ENCODE measurements at places on chromosomes 2 and 18.

- DNase-seq, result no peak
Observed at GRCh38 chr18:76258209-76258608, 236.8 kb downstream of the ZNF516 start.

GRCh38 chr2:189661957-189662321 lies 680 bp downstream of the ASNSD1 start:
- no peak for DNase-seq

DNA sequence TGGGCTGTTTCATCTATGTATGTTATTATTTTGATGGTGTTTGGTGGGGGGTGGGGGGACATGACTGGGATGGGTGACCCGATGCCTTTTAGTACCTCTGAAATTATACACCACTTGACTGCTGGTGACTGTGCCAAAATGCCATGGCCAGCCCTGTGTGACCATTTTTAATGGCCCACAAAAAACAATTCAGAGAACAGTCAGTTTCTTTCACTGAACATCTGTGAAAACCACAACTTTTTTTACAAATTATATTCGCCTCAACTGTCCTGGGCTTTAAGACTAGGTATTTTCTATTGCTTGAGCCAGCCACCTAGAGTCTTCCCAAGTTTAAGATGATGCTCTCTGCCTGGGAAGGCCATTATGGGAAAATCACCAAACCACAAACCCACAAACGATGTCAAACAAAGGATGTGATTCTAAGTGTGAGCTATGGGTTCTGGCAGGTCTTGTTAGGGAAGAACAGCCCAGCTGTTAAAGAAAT lies 33.9 kb downstream of the FN1 start:
- DNase-seq, result no peak

DNA sequence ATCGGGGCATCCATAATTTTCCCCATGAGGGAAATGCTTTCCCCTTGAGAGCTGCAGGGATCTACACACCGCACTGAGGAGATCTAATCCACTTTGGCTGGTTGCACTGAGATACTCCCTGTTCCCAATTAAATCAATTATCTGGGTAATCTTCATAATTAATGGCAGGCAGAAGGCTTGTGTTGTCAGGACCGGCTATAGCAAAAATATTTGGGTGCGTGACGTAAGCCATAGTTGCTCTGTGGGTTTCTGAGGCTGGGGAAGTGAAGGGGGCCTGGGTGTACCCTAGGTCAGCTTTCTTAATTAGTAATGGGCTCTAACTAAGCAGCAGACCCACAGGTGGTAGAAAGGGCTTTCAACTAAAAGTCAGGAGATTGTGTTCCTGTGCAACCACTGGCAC lies 62.8 kb upstream of the UPP2 start:
- DNase-seq, result no peak

DNA sequence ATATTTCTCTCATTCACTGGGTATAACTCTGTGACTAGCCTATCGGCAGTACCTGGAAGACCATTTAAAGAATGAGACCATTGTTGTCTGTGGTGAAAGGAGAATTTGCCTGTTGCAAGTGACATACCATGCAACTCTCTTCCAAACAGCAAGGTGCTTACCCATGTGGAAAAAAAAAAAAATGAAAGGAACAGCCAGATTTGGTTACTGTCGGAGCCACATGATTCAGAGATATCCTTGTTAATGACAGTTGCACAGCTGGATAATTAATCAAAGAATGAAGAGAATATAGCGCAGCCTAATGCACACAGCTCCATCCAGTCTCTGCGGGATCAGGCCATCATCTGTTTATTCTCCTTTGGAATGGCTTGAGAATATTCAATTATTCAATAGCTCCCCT lies 141.8 kb downstream of the HRH4 start:
- no peak for DNase-seq

DNA sequence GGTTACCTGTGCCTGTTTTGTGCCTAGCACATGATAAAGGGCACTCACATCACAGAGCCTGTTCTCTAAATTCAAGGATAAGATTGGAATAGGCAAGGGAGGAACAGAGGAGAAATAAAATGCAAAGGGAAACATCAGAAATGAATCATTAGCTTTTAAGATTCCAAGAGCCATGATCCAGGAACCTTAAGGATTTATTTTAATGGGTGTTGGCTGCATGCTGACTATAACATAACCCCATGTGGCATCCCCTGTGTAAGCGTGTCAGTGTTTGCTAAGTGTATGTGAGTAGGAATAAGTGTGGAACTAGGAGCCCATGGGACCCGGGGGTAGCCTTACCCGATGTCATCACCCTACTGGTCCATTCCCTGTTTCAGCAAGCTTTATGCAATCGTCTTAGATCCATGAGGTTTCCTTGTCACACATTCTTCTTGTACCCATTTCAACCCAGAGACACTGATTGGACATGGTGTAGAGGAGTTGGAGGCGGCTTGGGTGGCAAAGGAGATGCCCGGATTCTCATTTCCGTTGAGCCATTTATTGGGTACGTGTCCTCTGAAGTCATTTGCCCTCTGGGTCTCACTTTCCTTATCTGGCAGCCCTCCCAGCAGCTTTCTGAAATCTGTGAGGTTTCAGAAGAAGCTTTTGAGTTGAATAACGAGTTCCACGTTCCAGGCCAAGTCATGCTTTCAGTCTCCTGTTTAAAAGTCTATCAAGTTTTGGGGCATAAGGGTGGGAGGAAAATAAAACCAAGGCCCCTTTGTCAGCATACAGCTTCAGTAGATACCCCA lies 117.0 kb downstream of the MGAT5 start:
- no peak for DNase-seq

GRCh38 chr18:54254265-54254758 lies 15.0 kb upstream of the POLI start:
- no peak for DNase-seq

GRCh38 chr18:22551536-22552151 lies 133.9 kb upstream of the CTAGE1 start:
- DNase-seq, result no peak

GRCh38 chr2:237235383-237236095 lies 149.8 kb downstream of the COPS8 start:
- no peak for DNase-seq

DNA sequence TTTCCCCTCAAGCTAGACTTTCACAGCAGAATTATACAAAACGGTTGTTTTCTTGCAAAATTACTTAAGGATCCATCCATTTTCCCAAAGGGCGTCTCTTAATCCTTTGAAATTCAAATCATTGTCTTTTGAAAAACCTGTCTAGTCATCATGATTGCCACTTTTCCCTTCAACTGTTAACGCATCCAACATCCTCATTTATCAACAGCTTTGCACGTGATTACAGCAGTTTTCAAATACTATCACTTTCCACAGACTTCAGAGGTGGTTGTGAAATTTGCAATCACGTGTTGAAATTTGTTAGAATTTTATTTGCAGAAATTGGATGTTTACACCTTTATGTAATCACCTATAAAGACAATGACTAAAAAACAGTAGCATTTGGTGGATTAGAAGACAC lies 304.4 kb upstream of the SLC39A10 start:
- no peak for DNase-seq

- DNase-seq, result no peak
Observed at GRCh38 chr2:229900012-229900411, 21.8 kb downstream of the TRIP12 start.

GRCh38 chr2:230520875-230521155 lies 104.8 kb downstream of the SP100 start:
- no peak for DNase-seq

DNA sequence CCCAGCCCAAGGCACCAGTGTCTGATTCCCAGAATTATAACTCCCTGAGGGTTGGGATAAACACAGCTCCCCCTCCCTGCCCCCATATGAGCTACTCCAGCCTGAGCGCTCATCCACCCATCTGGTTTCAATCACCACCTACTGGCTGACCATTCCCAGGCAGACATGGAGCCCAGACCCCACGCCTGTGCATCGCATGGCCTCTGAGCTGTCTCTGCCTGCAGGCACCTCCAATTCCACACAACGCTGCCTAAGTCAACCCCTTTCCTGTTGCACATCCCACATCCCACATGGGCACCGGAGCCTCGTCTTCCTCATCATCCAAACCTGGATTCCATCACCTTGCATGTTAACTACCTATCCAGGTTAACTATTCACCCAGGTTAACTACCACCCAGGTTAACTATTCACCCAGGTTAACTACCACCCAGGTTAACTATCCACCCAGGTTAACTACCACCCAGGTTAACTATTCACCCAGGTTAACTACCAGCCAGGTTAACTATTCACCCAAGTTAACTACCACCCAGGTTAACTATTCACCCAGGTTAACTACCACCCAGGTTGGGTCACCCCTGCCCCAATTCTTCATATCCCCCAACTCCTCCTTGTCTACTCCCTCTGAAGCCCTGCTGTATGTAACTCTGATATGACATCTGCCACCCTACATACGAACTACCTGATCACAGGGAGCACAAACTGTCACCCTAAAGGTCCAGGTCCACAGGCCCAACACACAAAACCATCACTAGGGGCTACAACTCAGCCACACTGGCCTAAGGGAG lies 47.8 kb downstream of the TEX51 start:
- DNase-seq, result no peak

Data from D721Med (cell line).